ENCODE measurements at places on chromosomes 13 and 19.

DNA sequence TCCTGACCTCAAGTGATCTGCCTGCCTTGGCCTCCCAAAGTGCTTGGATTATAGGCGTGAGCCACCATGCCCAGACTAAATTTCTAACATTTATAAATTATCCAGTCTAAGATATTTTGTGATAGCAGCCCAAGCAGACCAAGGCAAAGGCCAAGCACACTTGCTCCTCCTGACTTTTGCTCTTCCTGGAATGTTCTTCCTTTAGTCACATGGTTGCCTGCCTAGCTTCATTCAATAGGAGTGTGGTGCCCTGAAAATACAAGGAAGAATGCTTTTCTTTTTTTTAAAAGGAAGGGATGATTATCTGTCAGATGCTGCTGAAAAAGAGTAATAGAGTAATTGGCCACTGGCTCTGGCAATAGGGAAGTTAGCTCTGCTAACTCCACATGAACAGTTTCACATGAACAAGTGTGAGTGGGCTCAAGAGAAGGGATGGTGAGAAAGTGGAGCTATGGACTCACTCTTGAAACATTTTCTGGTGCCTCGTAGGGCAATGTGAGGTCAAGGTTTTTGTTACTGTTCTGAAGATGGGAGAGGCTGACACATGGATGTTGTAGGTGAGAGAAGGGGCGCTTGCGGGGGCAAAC lies 47.1 kb downstream of the USPL1 start:
- DNase-seq: no peak

DNA sequence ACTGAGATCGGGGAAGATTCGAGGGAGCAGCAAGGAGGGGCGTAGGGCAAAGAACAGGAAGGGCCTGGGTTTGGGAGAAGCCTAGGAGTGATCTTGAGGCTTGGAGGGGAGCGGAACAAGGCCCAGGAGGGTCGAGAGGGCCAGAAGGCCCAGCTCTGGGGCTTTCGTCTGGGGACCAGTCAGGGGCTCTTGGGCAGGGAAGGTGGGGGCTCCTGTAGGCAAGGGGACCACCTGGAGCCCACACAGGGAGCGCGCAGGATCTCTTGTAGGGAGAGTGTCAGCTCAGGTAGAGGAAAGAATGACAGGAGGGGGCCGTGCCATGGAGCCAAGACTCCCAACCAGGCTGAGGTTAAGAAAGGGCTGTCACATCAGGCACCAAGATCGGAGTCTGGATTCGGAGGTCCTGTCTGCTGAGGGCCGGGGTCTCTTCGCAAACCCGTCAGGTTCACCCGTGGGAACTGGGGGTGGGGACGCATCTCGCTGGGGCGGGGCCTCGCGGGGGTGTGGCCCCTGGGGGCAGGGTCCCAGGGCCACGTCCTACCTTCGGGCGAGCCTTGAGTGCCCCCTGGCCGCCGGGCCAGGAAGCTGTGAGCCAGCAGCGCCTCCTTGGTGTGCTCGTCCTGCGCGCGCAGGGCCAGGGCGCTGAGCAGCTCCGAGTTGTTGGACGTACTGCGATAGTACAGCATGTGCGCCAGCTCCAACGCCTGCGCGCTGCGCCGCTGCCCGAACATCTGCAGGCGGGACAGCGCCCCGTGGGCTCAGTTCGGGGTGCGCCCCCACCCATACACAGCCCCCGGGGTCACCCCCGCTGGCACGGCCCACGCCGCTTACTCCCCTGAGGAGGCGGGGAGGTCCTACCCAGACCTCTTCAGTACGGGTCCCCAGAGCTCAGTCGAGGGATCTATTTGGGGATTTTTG lies 8.4 kb downstream of the EMP3 start:
- peak; percentile 89 for DNase-seq

GRCh38 chr13:93480553-93481106 lies 254.0 kb downstream of the GPC6 start:
- no peak for DNase-seq

DNA sequence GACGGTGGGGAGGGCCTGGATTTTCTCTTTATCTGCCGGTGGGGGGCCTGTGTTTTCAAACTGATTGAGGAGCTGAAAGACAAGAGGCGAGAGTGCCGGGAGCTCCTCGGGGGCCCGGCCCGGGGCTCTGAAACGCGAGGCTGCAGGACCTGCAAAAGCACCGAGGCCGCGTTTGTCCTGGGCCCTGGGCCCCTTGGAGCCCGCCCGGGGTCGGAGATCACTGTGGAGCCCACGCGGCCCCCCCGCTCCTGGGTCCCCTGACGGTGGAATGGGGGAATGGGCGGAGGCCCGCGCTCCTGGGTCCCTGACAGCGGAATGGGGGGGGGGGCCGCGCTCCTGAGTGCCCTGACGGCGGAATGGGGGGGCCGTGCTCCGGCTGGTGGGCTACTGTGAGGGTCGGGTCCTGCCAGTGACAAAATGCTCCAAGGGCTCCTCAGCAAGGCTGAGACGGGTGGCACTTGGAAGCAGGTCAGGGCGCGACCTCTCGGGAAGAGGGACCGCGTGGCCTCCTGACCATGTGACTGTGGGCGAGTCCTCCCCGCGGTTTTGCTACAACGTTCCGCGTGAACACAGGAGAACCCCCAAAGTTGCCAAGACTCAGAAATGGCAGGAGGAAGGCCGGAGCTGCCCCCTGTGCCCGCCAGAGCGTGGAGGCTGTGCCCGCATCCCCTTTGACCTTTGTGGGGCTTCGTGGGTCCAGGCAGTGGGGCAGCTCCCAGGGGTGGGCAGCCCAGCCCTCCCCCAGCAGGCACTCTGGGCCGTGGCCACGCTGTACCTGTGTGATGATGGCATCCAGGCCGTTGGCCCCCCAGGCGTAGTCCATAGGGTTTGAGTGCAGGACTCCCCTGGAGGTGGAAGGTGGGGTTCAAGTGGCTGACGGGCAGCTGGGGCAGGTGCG lies 9.5 kb downstream of the FGF22 start:
- DNase-seq: no peak

GRCh38 chr13:66407128-66407527 lies 823.0 kb downstream of the PCDH9 start:
- DNase-seq: no peak

GRCh38 chr19:18521692-18522123 lies at the start of gene ELL:
TSS of gene ELL (minus strand) at chr19:18522070. CDS start at chr19:18522055, 15 bp downstream.
- no peak for DNase-seq

DNA sequence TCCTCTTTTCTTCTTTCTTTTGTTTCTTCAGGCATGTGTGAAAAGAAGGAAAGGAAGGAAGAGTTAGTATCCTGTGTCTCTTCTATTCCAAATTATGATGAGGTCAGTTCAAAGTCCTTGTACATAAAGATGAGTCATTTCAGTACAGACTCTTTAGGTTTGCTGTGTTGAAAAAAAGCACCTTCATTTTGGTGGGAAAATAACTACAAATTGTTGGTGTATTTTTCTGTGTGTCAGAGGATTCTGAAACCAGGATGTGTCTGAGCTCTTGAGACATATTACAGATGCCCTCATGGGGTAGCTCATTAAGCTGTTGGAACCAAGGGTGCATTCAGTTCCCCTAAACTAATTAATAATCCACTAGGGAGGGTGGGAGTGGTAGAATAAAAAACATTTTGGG lies 5.8 kb upstream of the HSPH1 start:
- no peak for DNase-seq

DNA sequence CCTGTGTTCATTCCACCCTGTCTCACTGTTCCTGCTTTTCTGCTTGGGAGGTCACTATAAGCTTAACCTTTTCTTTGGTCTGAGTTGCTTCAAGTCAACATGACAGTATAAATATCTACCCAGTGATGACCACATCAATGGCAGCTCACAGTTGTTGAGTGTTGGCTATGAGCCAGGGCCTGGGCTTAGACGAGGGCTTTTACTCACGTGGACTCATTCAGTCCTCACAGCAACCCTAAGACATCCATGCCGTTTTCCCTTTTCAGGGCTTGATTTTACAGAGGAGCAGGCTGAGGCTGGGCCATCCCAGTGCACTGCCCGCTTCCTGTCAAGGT lies 10.2 kb upstream of the CCDC97 start:
- peak; percentile 38 for DNase-seq

DNA sequence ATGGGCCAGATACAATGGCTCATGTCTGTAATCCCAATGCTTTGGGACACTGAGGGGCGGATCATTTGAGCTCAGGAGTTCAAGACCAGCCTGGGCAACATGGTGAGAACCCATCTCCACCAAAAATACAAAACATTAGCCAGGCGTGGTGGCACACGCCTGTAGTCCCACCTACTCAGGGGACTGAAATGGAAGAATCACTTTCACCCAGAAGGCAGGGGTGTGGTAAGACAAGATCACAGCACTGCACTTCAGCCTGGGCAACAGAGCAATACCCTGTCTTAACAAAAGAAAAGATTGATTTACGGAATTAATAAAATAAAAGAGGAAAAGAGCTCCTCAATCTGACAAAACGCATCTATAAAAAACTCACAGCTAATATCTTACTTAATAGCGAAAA lies 22.7 kb downstream of the USP12 start:
- no peak for DNase-seq

GRCh38 chr13:98834254-98834960 lies 81.9 kb upstream of the SLC15A1 start:
- DNase-seq: no peak

DNA sequence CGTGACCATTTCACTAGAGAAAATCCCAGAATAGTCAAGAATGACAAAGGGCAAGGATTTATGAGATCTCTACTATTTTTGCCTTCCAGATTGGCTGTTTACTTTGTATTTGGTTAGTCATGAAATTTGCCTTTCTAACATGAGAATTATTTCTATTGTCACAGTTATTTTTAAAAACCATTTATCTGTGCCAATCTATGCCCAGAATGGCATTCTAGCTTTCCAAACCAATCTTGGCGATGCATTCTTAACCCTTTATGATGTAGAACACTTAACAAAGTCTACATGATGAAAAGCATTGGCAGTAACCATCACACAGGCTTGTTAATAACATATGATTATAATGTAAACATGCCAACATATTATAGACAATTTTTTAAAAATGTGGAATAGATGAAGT lies 65.2 kb downstream of the SCEL start:
- DNase-seq: no peak

DNA sequence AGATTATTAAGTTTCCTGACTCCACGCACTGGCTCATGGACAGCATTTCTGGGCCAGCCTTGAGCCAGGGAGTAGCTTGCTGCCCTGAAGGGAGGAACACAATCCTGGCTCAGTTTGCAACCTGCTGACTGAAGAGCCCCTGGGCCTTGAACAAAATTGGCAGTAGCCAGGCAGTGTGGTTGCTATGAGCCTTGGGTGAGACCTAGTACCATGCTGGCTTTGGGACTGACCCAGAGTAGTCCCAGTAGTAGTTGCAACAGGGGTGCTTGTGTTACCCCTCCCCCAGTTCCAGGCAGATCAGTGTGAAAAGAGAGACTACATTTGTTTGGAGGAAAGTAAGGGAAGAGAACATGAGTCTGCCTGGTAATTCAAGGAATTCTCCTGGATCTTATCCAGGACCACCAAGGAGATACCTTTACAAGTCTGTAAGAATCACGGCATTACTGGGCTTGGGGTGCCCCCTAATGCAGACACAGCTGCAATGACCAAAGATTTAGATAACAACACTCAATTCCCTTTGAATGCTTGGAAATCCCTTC lies 22.0 kb downstream of the ITGBL1 start:
- no peak for DNase-seq

- DNase-seq: no peak
Observed at GRCh38 chr19:941292-942132, 15.7 kb downstream of the ARID3A start.

DNA sequence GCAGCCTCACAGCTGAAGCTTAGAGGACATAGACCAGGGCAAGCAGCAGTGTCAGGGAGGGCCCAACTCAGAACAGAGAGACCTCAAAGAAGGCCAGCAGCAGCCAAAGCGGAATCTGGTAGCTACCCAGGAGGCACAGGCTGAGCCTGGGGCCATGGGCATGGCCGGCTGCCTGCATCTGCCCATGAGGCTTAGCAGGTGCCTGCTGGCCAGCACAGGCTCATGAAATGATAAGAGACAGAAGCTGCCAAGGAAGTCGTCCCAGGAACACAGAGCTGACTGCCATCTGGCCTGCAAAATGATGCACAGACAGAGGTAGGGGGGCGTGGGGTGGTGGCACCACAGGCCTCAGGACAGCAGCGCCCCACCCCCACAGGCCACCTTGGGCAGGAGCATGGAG lies 29.2 kb downstream of the TUBA3C start:
- no peak for DNase-seq

DNA sequence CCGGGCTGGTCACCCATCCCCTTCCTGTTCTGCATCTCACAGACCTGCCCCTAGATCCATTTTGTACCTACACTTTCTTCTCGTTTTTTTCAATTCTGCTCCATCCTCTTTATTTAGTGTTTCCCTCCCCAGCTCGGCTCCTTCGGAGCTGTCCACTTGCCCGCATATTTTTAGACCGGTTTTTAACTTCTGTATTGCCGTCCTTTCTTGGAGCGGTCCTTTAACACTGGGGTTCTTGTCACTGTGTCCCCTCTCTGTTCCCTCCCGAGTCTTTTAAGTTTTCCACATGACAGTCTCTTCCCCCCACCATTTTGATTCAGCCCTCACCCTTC lies 1.7 kb downstream of the ARHGAP35 start:
- no peak for DNase-seq

DNA sequence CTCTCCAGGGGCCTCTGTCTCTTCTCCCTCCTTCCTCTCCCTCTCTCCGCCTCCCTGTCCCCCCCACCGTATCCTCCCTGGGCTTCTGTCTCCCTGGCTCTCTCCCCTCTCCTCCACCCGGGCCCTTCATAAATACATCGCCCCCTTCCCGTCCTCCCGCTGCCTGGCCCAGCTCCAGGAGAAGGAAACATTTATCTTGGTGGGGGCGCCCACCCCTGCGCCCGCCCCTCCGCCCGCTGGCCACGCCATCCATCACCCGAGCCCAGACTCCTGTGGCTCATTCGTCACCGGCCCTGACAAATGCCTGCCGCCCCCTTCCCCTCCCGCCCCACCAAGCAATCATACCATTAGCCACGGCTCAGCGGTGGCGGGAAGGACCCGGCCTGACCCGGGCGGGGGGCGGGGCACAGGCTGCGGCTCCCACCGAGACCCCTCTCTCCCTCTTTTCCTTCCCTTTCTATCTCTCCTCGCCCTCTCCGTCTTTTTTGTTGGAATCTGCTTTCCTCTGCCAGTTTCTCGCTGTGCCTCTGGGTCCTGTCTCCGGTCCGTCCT lies 2.6 kb upstream of the MEIS3 start:
- no peak for DNase-seq

DNA sequence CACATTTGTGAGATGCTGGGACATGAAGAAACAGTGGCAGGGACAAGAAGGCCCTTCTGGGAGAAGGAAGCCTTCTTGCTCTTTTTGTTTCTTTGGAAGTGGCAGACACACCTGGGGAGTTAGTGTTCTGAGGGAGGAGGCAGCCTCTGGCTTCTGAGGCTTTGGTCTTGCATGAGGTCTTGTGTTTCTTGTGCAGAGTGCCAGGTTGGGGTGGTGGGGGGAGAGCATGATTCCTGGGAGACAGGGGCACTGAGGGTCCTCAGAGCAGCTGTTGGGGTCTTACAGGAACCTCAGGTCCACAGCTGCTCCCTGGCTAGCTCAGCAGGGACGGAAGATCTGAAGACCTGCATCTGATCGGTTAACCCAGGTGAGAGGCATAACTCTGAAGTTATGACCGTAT lies 167.5 kb upstream of the ZNF536 start:
- DNase-seq: no peak

DNA sequence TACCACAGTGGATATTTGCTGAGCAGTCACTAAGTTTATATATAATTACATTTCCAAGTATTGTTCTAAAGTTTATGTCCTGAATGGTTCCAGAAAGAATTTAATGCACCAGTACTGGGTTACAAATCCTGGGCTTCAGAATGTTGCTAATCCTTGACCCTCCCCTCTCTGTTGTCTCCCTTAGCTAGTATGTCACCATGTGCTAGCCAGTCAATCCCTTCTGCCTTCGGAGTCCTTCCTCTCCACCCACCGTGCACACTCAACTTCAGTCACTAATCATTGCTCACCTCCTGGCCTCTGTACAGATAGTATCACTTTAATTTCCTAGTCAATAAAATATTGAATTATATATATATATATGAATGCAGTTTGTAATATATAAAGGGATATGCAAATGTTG lies 7.5 kb downstream of the FAM124A start:
- no peak for DNase-seq
